Tracheal epithelial cell (primary cell): ENCODE measurements at places on chromosomes 16 and 17. TPM values are rescaled to one million over a fixed set of nuclear protein-coding genes. Genes with fewer than 3 reads are reported as not detected.

Gene ACAP1
- 0.21 and 1.9 TPM in 2 replicates for total RNA-seq

Gene PTX4
- 0.85 TPM in 1 of 2 replicates, not detected in the other for total RNA-seq

Gene ABCC3
- total RNA-seq: 30.4 and 36.7 TPM in 2 replicates

Gene NECAB2
- total RNA-seq: not detected in 2 replicates

Gene TP53TG3C
- total RNA-seq: under 0.01 TPM in 1 of 2 replicates, not detected in the other
